ENCODE measurements at places on chromosomes 11 and 22.
A peak's percentile ranks its signal among the peaks of the same experiment; 100 is the strongest.

DNA sequence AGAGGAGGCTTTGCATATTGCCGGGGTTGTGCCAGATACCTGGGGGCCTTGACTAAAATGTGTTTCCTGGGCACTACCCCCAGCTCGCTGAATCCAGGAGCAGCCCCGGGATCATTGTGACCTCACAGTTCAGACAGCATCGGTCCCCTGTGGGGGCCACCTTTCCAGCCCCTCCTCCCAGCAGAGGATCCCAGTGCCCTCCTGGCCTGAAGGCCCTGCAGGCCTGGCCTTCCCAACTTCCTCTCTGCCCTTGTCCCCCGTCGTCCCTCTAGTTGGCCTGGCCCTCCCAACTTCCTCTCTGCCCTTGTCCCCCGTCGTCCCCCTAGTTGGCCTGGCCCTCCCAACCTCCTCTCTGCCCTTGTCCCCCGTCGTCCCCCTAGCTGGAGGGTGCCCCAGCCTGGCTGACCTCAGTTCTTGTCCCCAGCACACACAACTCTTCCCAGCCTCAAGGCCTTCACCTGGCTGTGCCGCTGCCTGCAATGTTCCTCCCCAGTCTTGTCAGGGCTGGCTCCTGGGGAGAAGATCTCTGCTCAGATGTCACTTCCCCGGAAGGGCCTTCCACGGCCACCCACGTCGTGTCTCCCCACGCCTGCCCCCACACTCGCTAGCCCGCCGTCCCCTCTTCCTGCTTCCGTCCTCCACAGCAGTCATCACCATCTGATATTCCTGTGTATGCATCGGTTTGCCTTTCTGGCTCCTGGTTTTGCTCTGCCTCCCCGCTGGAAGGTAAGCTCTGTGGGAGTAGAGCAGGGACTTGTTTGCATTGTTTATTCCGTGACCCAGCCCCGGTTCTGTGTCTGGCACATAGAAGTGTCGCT, 12.6 kb upstream of the ANO1 start:
- peak; percentile 44 for DNase-seq

GRCh38 chr11:12024254-12024926, 16.0 kb upstream of the DKK3 start:
- no peak for DNase-seq

DNA sequence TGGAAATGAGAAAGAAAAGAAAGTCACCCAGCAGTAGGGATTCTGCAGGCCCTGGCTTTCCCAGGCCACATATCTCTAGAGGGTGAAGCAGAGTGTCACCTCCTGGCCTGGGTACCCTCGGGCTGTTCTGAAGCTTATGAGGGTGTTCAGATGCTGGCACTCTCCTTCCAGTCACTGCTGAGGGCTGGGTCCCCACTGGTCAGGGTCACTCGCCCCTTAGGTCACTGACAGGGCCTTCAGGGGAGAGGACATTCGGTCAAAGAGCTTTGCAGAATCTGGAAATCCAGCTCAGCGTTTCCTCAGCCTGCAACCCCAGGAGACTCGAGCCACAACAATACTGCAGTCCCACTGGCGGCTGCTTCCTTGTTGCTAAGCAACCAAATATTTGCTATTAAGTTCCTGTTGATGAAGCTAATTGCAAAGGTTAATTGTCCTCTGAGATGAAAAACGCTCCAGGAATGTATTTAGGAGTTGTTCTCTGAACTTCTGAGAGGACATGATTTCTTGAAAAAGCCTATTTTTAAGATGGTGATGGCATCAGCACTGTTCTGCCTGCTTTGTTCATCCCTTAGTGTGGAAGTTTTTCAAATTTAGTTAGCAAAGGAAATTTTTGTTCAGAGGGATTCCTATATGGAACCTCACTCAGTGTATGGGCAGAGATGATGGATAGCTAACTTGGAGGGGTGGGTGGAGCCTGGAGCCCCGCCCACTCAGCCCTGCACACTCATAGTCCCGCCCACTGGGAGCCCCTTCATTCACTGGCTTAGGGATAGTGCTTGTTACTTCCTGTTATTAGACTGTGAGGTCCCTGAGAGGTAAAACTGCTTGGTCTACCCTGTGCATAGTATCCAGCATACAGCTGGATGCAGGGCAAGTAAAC, 109.2 kb downstream of the CSNK2A3 start:
- peak; percentile 85 for DNase-seq

- peak; percentile 87 for DNase-seq
These were observed 11.5 kb upstream of the FADD start for GRCh38 chr11:70191495-70192140.

DNA sequence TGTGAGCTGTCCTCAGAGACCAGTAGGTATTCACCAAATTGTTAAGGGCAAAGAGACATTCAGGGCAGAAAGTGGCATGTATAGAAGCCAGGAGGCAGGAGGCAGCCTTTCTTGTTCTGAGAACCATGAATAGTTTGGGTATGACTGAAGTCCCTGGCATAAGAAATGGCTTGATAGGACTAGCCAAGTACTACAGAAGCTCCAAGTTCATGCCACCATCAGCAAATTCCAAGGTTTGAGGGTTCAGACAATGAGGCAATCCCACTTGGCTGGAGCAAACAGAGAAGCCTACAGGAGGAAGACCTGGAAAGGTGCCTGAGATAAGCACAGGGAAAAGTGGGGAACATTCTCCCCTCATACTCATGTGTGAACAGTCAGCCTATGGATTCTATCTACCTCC, 25.8 kb downstream of the XRRA1 start:
- no peak for DNase-seq

DNA sequence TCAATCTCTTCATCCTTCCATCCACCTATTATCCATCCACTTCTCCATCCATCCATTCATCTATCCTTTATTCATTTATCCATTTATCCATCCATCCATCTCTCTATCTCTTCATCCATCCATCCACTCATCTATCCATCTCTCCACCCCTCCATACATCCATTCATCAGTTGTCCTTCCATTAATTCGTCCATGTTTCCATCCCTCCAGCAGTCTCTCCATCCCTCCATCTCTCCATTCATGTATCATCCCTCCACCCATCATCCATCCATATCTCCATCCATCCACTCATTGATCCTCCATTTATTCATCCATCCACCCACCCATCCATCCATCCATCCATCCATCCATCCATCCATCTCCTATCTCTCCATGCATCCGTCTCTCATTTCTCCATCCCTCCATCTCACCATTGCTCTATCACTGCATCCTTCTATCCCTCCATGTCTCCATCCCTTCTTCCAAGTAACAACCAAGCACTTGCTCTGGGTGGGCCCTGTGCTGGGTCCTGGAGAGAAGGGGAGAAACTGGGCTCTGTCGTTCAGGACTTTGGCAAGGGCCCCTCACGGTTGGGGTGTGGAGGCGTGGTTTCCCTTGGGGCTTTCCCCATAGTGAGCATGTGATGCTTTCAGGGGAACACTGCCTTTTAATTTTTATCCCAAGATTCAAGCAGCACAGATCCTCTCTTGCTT, 43.3 kb downstream of the SMIM38 start:
- DNase-seq: no peak

DNA sequence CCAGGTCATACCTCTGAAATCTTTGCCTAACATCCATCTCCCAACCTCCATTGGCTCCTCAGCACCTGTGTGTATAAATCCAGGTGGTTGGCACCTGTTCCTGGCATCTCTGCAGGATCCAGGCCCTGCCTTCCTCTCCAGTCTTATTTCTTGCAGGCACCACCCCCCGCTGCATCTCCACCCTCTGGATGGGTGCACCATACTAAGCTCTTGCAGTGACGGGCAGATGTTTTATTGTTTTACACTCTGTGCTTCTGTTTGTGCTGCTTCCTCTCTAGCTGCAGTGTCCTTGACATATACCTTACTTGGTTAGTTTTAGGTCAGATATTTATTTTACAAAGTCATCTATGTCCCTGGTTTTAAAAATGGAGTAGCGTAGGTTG, 102.6 kb downstream of the TBC1D22A start:
- DNase-seq: no peak

- DNase-seq: no peak
These were observed 51.8 kb upstream of the OR4B1 start for GRCh38 chr11:48164836-48165235.

GRCh38 chr22:23036684-23037428, 33.5 kb upstream of the GNAZ start:
- DNase-seq: peak; percentile 71

DNA sequence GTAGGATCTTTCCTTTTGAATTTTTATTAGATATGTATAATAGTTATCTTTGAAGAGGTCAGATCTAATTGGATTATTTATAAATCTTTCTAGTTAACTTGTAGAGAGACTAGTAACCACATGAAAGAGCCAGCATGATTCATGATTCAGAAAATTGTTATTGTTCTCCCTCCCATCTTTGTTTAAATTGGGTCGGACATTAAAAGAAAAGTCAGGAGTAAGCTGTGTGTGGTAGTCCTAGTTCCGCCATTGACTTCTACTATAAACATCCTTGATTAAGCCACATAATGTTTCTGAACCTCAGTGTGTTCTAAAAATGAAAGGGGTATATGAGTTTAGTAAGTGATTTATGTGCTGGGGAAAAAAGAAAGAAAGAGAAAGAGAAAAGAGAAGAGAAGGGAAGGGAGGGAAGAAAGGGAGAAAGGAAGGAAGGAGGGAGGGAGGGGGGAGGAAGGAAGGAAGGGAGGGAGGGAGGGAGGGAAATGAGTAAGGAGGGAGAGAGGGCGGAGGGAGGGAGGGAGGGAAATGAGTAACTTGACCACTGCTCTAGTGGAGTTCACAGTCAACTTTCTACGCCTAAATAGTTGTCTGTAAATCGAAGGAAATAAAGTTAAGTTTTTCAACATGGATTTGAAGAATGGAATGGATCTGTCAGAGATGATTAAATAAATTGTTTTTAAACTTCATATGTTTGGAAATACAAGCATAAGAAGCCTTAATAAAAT, 32.9 kb downstream of the SIK2 start:
- no peak for DNase-seq

DNA sequence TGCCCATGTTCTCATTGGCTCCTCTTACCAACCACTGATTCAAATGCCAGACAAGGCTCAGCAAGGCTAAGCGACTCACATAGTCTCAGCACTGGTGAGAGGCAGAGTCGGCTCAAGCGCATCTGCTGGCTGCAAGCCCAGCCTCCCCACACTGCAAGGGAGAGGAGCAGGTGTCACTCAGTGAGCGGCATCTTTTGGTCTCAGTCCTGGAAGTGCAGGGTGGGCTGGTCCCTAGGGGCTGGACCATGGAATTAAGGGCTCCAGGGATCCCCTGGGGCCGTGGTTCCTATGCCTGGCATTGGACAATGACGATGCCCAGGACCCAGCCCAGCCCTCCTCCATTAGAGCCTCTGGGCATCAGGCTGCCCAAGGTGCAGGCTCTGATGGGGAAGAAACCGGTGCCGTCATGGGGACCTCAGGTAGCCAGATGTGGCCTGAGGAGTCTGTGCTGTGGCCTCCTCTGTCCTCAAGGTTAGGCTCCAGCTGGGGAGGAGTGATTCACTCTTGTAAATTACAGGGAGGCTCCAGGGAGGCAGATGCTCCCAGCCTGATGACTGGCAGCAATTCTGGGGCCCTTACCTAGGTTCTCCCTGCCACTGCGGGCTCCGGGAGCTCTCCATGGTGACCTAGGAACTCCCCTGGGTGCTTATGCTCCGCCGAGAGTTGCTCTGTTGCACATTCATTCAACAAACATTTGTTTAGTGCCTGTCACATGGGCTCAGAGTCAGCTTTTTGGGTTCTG, 28.0 kb downstream of the FADS2 start:
- no peak for DNase-seq

- no peak for DNase-seq
These were observed 256.1 kb upstream of the UBASH3B start for GRCh38 chr11:122399375-122399774.

DNA sequence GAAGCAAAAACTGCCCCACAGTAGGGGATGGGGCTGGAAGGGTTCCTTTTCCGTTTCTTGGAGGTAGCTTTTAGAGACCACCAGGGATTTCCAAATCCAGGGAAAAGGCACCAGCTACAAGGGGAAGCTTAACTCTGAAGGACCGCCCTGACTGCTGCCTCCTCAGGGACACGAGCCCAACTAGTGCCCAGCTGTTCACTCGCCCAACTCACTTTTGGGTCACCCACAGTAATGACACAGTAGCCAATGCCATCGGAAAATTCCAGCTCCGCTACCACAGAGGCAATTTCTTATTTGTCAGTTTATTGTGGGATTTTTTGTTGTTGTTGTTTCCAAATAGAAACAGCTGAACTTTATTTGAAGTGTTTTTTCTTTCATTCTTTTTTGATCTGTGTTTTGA, 141.3 kb downstream of the ATXN10 start:
- DNase-seq: no peak

GRCh38 chr11:72864702-72865655, 50.8 kb downstream of the ATG16L2 start:
- DNase-seq: no peak

DNA sequence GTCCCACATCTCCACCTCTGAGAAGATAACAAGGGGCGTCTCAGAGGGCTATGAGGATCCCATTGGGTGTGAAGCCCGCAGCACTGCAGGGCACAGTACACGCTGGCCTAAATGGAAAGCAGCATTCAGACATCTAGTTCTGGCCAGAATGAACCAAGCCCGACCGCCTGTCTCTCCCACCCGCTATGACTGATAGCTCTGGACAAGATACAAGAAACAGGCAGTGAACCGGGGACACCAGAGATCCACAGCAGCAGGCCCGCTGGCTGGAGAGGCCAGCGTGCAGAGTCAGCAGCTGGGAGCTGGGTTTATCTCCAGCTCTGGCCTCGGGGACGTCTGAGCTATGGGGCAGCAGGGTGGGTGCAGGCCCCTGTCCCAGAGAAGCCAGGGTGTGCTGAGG, 9.6 kb downstream of the CERK start:
- no peak for DNase-seq

- DNase-seq: peak; percentile 82
These were observed 82.0 kb downstream of the SLC1A2 start for GRCh38 chr11:35337136-35337913.

DNA sequence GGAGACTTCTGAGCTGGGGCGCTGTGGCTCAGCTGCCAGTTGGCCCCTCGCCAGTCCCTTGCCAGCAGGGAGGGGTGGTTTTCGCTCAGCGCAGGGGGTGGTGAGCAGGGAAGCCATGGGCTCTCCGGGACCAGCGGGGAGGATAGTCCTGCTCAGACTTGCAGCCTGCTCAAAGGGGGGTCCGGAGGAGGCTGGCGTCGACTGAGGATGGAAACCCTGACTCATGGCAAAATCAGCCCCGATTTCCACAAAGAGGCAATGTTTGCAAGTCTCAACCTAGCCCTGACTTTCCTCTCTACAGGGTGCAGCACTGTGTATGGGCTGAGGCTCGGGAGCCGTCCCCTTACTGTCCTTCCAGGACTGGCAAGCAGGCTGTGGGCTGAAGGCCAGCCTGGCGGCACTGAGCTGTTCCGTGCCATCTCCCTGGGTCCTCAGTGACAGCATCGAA, 35.1 kb downstream of the FBLN1 start:
- no peak for DNase-seq

- no peak for DNase-seq
These were observed 527 bp downstream of the CARD10 start for GRCh38 chr22:37518509-37519267.

DNA sequence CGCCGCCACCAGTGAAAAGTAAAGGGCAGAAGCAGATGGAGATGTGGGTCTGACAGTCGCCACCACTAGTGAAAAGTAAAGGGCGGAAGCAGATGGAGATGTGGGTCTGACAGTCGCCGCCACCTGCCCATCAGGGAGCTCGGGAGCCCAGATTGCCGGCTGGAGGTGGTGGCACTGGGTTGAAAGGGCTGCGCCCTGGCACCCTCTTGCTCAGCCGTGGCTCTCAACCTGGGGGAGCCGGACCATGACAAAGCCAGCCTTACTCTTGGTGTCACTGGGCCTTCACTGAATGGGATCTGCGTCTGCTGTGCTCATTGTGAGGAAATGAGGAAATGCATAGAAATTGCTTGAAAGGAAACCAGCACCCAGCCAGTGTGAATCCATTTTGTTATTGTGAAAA, 36.3 kb downstream of the AP2A2 start:
- DNase-seq: no peak

- DNase-seq: no peak
These were observed 269.8 kb upstream of the PDGFD start for GRCh38 chr11:104433751-104434150.

Measured in islet precursor cell (in vitro differentiated cells).